ENCODE measurements at places on chromosomes 2 and 18.

DNA sequence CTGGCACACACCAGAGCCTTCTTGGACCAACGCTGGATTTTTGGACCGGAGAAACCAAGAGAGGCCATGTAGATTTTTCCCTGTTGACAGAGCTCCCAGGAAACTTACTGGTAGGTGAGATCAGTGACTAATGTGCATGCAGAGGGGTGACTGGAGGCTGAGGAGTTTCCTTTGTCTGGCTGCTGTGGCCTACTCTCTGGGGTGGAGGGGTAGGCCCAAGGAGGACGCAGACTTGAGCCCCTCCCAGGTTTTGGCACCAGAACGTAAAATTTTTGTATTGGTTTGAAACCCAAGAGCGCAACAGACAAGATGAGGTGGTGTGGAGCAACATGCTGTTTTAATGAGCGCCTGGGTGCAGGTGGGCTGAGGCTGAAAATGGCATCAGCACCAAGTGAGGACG, 59.2 kb downstream of the KYNU start:
- DNase-seq, result no peak

- no peak for DNase-seq
Observed at GRCh38 chr18:78087338-78087737, 837.7 kb downstream of the GALR1 start.

DNA sequence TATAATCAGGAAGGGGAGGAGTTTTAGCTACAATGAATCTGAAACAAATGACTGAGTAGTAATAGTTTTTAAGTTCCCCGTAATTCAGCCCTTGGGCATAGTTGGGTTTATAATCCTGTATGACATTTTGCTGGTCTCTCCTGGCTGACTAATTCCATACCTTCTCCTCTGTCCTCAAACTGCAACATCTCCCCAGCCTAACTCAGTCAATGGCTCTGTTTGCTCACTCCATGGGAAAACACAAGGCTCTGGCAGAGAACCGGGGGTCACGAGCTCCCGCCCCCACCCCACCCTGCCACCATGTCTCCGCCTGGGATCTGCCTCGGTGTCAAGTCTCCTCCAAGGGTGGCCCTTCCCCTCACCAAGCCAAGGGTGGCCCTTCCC, 168.6 kb downstream of the HDAC4 start:
- no peak for DNase-seq

DNA sequence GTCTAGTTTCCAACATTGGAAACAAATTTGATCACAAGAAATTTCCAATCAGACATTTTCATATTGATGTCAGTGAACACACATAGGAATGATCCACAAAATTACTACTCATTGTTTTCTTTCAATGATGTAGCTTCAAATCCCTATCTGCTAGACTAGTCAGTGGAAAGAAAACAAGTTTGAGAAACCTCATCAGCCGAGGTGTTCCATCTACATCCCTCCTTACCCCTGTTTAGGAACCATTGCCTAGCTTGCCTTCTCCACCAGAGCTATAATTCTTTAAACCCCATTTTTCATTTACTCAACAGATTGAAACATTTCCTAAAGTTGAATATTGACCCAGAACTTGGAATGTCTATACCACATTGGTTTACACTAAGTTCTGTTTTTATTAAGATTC, 45.3 kb downstream of the HNMT start:
- DNase-seq, result no peak

DNA sequence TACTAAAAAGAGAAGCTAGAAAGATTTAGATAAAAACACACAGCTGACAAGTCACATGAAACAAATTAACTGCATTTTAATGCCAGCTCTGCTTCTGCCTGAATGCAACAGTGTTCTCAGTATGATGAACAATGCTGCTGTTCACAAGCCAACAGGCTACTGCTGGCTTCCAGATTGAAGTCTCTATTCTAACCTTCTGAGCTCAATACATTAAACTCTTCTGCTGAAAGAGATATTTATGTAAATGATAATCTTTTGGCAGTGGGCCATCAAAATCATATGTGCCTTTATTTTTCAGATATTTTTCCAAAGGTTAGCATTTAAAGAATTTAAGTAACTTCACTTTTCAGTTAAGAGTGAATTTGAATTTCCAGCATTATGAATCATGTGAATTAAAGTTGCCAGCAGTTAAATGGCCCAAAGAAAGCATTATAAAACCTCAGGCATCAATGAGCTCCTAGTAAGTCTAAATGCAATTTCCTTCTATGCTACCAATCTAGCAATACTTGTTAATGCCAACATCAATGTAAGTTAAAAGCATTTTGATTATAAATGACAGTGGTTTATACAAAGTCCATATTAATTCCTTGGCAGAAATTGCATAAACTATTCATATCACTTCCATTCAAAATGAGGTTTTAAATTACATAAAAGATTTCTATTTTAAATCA, 72.4 kb downstream of the ID2 start:
- no peak for DNase-seq

- DNase-seq, result no peak
Observed at GRCh38 chr2:227164763-227165291, 403 bp downstream of the COL4A3 start.

- no peak for DNase-seq
Observed at GRCh38 chr2:164969909-164970690, 14.8 kb upstream of the SLC38A11 start.

- DNase-seq, result no peak
Observed at GRCh38 chr2:118853129-118853640, 5.7 kb upstream of the EN1 start.

GRCh38 chr18:25786758-25787157, 303.7 kb downstream of the SS18 start:
- no peak for DNase-seq

- DNase-seq, result peak; percentile 59
Observed at GRCh38 chr18:58527285-58527951, 101.5 kb downstream of the ALPK2 start.

DNA sequence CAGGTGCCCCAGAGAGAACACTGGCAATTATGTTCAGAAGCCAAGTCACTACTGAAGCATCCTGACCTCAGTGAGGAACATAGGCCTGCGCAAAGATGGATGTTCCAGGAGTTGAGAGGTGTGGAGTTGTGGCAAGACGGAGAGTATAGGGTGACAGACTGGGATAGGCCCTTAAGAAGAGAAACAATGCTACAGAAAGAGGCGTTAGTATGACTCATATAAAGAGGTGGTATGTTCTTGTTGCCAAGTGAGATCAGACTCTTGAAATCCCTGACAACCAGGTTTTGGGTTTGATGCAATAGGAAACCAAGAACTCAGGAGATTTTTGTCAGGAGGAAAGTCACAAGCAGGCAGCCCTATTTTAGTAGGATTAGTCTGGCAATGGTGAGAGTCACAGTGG, 185.6 kb downstream of the RIT2 start:
- no peak for DNase-seq

DNA sequence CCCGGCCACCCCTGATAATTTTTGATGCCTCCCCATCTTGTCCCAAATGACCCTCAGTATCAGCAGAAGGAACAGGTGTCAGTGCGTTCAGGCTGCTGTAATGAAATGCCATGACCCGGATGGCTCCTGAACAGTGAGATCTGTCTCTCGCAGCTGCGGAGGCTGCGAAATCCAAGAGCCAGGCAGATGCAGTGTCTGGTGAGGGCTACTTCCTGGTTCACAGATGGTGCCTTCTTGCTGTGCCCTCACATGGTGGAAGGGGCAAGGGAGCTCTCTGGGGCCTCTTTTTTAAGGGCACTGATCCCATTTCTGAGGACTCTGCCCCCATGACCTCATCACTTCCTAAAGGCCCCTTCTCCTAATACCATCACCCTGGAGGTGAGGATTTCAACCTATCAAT, 152.2 kb downstream of the TWIST2 start:
- no peak for DNase-seq

- DNase-seq, result no peak
Observed at GRCh38 chr2:182745061-182745460, 29.0 kb downstream of the DNAJC10 start.

- peak; percentile 56 for DNase-seq
Observed at GRCh38 chr2:8892111-8892510, 54.7 kb upstream of the KIDINS220 start.

DNA sequence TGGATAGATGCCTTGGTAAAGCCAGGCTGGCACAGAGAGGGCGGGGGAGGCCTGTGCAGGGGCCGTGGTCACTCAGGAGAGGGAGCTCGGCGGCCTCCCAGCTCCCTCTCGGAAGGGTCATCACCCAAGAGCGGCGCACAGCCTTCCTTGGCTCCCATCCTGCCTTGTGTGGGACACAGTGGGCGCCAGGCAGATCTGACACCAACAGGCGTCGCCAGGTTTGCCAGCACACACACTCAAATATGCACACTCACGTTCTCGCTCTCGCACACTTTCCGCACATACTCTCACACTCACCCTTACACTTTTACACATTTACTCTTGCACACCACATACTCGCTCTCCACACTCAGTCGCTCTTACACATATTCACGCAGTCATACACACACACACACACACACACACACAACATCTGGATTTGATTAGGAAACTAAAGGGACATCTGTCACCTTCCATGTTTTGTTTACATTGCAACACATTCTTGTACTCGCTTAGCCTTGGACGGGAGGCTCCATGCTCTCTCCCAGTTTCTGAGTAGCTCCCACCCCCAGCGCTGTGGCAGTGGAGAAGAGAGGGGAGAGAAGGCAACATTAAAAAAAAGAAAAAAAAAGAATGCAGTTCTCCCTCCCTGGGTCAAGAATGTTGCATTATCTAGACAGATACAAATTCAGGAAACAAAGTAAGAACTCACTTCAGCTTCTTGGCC, 10.5 kb downstream of the CHMP1B start:
- DNase-seq, result no peak

DNA sequence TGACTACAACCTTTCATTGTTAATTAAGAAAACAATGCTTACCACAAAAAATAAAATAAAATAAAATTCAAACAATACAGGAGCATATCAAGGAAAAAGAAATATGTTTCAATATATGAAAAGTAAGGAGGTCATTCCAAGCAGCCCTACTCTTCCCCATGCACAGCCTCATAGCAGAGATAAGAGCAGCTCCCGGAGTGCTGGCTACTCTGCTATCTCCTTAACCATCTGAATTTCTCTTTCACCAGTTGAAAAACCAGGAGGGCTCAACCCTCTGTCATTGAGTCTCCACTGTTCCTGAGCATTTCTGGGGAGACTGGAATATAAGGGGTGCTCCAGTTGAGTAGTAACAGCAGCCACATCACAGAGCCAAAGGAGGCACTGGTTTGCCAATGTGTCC, 201.4 kb downstream of the TCF4 start:
- no peak for DNase-seq

DNA sequence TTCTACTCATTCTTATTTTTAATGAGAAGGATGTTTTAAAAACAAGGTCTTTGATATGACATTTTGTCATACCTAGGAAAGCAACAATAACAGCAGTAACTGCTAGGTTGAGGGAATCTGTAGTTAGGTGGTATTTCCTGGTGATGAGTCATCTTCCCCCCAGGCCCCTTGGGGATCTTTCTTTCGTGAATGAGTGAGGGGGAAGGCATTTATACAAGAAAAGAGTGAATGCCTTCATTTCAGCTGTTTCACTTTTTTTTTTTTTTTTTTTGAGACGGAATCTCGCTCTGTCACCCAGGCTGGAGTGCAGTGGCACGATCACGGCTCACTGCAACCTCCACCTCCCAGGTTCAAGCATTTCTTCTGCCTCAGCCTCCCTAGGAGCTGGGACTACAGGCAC, 108.6 kb downstream of the MAP4K4 start:
- no peak for DNase-seq

DNA sequence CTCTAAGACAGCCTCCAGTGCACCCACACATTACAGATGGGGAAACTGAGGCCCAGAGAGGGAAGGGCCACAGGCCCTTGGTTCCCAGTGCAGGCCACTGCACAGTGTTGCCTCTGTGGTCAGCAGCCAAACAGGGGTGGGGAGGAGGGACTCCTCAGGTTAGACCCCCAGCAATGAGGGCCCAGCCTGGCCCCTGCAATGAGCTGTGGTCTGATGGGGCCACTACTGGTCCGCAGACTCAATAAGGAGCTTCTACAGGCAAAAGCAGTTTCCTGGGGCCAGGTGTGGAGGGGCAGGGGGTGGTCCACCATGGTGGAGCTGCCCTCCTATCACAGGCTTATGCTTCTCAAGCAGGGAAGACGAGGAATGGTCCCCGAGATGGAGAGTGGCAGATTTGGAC, 87.6 kb downstream of the HS1BP3 start:
- DNase-seq, result no peak

DNA sequence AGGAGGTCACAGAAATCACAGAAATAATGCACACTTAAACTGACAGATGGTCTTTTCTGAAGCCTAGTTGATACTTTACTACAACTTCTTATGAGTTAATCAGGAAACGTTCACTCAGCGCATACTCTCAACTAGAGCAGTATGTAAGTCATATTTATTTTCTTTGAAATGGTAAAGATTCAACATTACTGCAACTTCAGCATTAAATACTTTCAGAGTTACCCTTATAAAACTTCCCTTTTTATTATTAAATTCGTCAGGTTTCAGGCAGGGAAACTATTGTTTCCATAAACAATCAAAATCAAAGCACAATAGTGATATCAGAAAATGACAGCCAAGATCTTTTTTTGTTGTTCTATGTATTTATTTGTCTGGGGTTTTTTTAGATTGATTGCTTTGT, 222.6 kb upstream of the RND3 start:
- no peak for DNase-seq

DNA sequence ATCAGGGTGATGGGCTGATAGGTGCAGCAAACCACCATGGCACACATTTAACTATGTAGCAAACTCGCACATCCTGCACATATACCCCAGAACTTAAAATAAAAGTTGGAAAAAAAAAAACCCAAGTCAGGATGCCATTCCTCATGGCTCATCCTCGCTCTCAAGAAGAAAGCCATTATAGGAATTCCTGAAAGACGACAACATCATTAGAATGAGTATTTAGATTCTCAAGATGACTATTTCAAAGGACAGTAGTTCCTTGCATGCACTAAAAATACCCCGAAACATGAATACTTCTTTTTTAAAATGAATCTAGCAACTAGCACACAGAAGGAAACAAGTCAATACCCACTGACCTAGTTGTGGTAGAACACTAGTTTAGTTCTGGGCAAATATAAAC, 285.8 kb upstream of the REV1 start:
- DNase-seq, result no peak

DNA sequence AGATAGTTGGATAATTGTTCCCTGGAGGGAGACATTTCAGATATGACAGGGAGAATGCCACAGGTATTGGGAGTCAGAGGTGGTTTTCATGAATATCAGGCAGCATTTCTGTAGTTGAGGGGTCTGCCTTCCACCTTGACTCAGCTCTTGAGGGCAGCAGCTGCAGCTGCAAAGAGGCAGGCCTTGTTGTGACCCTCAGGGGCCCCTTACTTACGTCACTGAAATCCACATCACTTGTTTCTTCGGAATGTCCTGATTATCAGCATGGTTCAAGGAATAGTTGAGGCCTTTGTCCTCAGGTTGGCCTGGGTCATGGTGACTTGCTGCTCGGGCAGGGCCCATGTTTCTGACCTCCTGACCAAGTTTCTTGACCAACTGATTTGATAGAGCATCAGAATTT, 46.9 kb downstream of the TMEM17 start:
- DNase-seq, result no peak

- peak; percentile 63 for DNase-seq
Observed at GRCh38 chr2:159484532-159484931, 131.8 kb downstream of the BAZ2B start.
